ENCODE measurements at places on chromosomes 7 and 10.

- no peak for DNase-seq
These were observed 102.7 kb upstream of the PRSS1 start for GRCh38 chr7:142646386-142647140.

- no peak for DNase-seq
These were observed 305.0 kb upstream of the ZNF32 start for GRCh38 chr10:43953672-43954071.

DNA sequence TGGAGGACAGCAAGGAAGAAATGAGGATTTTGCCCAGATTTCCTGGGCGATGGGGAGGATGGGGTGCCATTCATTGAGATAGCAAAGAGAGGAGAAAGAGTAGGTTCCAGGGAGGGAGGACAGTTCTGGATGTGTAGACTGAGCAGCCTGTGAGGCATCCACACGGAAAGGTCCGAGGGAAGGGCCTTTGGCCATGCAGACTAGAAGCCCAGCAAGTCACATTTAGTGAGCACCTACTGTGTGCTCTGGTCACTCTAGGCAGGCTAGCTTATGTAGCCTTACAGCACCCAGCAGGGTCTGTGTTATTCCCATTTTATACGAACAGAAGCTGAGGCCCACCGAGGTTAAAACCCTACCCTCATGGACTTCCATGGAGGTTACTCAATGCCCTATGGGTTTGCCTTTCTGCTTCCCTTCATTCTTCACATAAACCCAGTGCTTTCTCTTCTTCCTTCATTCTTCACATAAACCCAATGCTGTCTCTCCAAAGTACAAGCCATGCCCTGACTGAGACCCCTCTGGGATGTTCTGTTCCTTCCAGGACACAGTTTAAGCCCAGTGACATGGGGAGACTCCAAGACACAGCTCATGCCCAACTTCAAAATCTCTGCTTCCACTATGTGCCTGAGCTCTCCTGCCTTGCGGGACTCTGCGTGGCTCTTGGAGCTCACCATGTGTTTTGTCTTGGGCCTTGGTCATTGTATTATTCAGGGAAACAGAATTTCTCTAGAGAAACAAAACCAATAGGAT, 13.7 kb downstream of the IL2RA start:
- DNase-seq: no peak

- DNase-seq: no peak
These were observed 7.6 kb downstream of the SERPINE1 start for GRCh38 chr7:101134399-101134980.

GRCh38 chr7:124072603-124073309, 39.9 kb upstream of the TMEM229A start:
- DNase-seq: no peak

GRCh38 chr7:16033233-16033632, 346.8 kb upstream of the MEOX2 start:
- no peak for DNase-seq

- no peak for DNase-seq
These were observed 65.1 kb downstream of the SFMBT2 start for GRCh38 chr10:7345717-7346116.

GRCh38 chr7:15845461-15845860, 159.0 kb upstream of the MEOX2 start:
- DNase-seq: no peak

- DNase-seq: no peak
These were observed 91.5 kb downstream of the FOXL3 start for GRCh38 chr7:381211-382042.

GRCh38 chr7:24463474-24463873, 109.8 kb upstream of the PALS2 start:
- DNase-seq: no peak

GRCh38 chr10:47378606-47379444, 5.3 kb downstream of the ZNF488 start:
- no peak for DNase-seq

GRCh38 chr7:366161-366803, 76.3 kb downstream of the FOXL3 start:
- no peak for DNase-seq

DNA sequence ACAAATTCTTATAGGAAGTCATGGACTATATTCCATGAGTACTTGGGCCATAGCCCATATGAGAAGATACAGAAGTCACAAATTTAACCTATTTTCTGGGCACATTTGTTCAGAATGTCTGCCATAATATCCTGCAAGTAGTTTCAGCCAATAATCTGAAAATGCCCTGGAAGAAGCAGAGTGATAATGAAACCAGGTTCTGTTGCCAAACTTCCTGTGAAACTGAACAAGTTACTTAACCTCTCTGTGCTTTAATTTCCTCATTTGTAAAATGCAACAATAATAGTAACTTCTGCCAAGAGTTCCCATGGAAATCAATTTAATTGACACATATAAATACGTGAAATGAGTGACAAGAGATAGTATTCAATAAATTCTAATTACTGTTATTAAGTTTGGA, 88.8 kb downstream of the SEMA3C start:
- DNase-seq: no peak

- DNase-seq: no peak
These were observed 32.3 kb downstream of the REEP3 start for GRCh38 chr10:63553473-63553872.

DNA sequence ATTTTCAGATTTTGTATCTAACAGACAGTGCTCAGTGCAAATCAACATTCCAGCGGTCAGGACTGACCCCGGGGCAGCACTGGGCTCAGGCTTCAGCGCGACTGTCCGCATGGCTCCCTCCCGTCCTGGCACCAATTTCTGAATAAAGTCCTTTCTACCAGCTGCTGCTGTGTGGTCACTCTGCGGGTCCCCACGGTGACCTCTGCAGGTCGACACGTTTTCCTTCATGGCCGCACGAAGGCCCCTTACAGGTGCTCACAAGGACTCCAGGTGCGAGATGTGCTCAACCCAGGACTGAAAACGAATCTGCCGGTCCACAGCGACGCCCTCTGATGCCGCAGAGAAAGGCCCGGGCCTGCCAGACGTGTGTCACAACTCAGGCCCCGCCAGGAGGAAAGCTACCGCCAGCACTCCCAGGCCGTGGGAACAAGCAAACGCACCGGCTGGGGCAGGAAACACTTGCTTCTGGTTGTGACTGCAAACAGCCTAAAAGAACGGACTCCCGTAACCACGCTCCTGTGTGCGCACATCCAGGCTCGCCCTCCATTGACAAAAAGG, 3.7 kb upstream of the UTF1 start:
- DNase-seq: no peak

- no peak for DNase-seq
These were observed 97.7 kb downstream of the ARHGAP12 start for GRCh38 chr10:31830887-31831286.

DNA sequence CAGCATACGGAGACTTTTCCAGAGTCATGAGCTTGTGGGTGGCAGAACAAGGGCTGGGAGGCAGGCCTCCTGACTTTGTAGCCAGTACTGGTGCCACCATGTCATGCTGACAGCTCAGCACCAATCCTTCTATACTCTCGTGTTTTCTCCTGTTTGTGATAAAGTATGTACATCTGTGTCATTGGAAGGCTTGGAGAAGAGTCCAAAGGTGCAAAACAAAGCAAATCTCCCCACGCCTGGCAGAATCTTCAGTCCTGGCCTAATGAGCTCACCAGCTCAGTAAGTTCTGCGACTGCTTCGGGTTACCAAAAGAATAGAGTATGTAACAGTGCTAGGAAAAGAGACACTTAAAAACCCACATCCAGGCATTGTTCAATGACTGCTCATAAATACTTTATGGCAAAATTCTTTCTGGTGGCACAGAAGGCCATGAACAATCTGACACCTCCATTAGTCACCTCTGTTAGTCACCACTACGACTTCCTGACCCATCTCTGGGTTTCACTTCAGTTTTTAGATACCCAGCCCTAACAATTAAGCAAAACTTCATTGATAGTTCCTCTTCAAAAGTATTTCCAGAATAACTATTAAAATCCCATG, 24.5 kb downstream of the STEAP1 start:
- no peak for DNase-seq

DNA sequence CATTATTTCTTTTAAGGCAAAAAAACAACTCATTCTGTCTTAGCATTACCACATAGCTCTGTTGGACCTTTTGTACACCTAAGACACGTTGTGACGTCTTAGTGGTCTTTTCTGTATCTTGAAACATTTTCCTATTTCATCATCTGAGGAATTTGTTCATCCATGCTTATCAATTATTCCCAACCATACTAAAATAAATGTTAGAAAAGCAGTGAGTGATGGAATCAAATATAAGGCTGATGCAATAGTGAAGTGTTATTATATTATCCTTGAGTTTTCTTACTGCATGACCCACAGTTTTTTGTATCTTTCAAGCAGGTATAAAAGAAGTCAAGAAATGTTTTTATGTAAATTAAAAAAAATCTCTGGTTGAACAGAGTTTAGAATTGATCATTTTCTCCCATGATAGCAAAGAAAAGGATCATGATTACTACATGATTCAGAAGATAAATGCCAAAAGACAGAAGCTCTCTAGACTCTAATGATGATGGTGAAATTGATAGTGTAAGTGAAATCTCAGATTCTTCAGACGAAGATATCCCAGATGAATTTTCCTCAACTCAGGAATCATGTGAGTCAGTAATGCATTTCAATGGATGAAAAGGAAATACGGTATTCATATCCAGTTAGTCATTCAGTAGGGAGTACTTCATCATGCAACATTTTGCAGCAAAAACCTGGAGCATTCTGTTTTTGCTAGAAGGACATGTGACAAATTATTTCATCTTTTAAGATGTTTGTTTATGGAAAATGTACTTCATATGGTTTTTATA, 51.4 kb downstream of the CELF2 start:
- no peak for DNase-seq

DNA sequence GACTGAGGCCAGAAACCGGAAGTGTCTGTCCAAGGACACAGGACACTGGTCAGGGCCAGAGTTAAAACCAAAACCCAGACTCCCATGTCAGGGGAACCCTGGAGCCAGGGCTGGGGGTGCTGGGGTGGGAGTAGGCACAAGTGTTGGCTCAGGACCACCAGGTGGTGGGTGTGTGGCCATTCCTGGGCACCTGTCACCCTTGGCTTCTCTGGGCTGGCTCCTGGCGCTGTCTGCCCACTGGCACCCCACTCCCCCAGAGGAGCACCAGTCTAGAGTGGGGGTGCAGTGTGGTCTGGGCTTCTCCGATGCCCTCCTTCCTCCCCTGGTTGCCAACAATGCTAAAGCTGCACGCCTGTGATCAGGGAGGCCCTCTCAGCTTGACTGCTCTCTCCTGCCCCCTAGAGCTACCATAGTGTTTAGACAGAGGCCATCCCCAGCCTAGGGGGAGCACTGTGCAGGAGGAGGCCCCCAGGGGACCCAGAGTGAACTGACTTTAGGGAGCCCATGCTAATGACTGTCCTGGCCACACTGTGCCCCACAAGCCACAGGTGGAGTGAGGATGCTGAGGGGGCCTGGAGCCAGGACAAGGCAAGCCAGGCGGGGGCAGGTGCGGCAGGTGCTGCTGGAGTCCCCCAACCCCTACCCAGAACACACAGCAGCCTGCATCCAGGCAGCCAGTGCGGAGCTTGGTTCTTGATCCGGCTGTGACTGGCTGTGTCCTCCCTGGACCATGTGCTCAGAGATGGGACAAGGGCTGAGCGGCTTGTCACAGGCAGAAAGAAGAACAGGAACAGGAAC, 11.0 kb downstream of the RASGEF1A start:
- no peak for DNase-seq

GRCh38 chr7:50362712-50363282, 58.3 kb downstream of the IKZF1 start:
- DNase-seq: no peak

- no peak for DNase-seq
These were observed 31.9 kb downstream of the ARL4A start for GRCh38 chr7:12719141-12719919.

DNA sequence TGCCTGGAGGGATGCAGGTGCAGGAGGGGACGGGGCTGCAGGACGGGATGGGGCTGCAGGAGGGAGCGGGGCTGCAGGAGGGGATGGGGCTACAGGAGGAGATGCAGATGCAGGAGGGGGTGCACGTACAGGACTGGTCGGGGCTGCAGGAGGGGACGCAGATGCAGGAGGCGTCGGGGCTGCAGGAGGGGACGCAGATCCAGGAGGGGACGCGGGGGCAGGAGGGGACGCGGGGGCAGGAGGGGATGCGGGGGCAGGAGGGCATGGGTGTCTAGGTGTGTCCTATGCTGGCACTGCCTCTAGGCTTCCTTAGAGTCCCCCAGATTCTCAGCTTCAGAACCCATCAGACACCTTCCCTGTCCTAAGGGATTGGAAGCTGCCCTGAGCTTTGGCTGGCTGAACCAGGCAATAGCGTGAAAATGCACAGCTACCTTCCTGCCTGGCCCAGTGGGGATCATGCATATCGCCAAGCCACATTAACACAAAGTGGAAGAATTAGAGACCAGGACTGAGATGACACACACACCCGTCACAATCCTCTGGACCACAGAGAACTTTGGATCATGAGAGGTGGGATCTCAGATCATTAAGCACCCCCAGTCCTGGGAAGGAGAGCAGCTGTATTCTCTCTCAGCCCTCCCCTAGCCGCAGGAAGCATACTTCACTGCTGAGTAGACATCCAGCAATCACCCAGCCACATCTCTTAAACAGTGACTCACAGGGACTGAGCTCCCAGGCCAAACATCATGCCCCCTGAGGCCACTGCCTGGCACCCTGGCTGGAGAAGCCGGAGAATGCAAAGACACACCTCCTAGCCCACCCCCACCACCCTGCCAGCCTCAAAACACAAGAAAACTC, 67.3 kb downstream of the VWA2 start:
- no peak for DNase-seq

DNA sequence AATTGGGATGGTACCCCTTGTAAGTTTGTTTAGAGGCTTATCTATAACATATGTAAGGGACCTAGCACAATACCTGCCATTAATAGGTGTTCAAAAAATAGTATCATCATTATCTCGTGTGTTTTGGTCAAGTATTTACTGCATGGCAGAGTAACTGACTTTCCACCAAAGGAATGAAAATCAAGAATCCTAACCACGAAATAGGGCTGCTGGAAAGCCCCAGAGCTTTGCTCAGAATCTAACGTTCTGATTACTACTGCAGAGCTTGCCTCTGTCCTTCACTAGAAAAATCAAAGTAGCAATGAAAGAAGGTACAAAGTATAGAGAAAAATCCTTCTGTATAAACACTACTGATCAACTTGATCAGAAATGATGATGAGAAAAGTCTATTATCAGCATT, 34.9 kb downstream of the DCLRE1C start:
- DNase-seq: no peak

DNA sequence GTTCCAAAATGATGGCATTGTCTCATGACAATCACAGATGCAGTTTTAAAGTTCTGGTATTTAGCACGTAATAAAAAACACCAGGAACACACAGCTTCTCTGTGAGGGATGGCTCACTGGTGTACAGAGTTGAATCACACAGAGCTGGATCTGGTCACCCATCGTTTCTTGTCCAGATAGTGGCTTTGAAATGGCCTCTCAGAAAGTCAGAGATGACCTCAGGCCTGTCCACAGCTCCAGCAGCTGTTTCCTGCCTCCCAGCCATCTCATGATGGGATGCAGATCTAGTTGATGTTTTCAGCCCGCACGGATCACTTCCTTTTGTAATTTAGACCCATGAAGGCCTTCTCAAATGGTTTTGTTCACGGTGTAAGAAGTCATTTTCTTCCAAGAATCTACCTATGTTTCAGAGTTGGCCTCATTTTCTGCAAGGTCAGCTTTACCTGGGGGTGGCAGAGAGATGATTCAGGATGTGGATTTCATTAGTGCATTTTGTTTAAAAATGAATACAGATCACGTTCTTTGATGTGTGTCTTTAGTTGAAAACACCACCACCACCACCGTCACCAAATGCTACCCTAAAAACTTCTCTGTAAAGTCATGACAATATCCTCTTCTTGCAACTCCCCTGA, 166.2 kb downstream of the SNX10 start:
- DNase-seq: no peak

GRCh38 chr7:28823582-28823981, 134.5 kb downstream of the TRIL start:
- no peak for DNase-seq

Measured in left renal pelvis (tissue), 4 donors.